ENCODE measurements at places on chromosomes 13 and 19. TPM values are rescaled to one million over a fixed set of nuclear protein-coding genes. Genes with fewer than 3 reads are reported as not detected.

- DNase-seq, result no peak
Observed at GRCh38 chr13:112911883-112912282, 57.1 kb upstream of the MCF2L start.

The KLK7 gene
- not detected for total RNA-seq

DNA sequence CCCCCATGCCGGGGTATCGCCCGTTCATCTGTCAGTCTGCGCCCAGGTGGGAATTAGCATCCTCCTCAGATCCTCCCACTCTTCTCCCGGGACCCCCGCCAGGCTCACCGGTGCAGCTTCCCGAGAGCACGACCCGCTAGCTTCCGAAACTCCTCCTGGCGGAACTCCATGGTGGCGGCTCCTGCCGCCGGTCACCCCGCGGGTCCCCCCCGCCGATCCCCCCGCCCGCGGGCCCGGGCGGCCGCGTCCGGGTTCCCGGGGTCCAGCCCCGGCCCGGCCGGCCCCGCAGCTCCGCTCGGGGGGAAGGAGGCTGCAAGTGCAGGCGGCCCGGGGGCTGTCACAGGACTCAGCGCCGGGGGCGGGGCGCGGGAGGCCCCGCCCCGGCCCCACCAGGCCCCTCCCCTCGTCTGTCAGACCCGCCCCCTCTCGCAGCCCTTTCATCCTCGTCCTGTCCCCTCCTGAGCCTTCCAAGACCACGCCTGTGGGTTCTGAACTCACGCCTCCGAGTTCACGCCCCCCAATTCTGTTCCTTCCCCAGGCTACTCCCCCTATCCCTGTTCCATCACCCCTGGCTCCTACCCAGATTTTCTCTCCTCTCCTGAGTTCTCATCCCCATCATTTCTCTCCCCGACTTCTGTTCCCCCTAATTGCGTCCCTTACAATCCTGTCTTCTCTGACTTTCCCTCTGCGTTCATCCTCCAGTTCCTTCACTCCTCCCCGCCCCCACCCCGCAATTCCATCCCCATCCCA lies at the start of gene SLC17A7:
Gene SLC17A7, minus strand, starts transcription at position 318 of the 750 bp plus-strand sequence. Its CDS starts 148 bp downstream, at position 170.
- peak; percentile 49 for DNase-seq

The CYSLTR2 gene
- total RNA-seq, result 3.1 TPM

The SSBP4 gene
- total RNA-seq, result 123 TPM

The VN1R4 gene
- not detected for total RNA-seq

The IZUMO4 gene
- total RNA-seq, result 7.5 TPM

DNA sequence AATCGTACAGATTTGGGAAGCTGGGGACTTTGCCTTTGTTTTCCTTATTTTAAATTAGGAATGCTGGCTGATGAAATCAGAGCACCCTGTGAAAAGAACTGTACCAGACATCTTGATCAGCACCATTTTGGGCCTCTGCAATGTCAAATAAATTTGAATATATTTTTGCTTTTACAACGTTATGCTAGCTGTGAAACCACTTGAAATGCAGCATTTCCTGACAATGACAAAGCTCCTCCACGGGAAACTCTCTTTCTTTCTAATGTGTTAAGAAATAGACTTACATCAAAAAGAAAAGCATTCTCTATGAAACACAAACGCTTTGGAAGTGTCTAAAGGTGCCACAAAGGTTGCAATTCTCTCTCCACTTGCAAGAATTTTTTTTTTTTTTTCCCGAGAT lies 47.1 kb upstream of the MAP3K10 start:
- peak; percentile 52 for DNase-seq

- peak; percentile 81 for DNase-seq
Observed at GRCh38 chr19:661427-662196, 1.4 kb downstream of the RNF126 start.

- DNase-seq, result no peak
Observed at GRCh38 chr13:113881614-113882266, 17.9 kb upstream of the GAS6 start.

GRCh38 chr19:4390017-4390566 lies 10.3 kb downstream of the SH3GL1 start:
- DNase-seq, result no peak

GRCh38 chr13:111272117-111272516 lies 48.3 kb upstream of the TEX29 start:
- no peak for DNase-seq

The CEACAM8 gene
- not detected for total RNA-seq

The CLC gene
- not detected for total RNA-seq

GRCh38 chr13:75454497-75454896 lies 27.5 kb downstream of the TBC1D4 start:
- no peak for DNase-seq

DNA sequence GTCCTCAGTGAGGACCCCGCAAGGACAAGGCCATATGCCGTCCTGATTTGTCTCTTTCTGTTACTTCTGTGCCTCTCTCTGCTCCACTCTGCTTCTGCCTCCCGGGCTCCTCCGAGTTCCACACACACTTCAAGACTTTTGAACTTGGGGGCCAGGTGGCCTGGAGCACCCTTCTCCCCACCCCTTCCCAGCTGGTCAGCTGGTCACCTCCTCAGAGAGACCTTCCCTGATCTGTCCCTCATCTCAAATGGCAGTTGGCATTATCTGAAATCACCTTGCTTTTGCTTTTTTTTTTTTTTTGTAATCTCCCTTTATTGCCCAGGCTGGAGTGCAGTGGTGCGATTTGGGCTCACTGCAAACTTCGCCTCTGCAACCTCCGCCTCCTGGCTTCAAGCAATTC lies 2.2 kb upstream of the S1PR5 start:
- no peak for DNase-seq

The ERICH4 gene
- not detected for total RNA-seq

DNA sequence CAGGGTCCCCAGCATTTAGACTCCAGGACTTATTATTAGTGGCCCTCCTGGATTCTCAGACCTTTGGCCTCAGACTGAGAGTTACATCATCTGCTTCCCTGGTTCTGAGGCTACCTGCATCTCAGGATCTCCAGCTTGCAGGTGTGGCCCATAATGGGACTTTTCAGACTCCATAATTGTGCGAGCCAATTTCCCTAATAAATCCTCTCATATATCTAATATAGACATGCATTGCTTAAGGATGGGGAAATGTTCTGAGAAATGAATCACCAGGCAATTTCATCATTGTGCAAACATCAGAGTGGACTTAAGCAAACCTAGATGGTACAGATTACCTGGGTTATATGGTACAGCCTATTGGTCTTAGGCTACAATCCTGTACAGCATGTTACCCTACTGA lies 116.5 kb upstream of the FBXL3 start:
- DNase-seq, result no peak
